ENCODE measurements at places on chromosomes 5 and 9. TPM values are rescaled to one million over a fixed set of nuclear protein-coding genes. Genes with fewer than 3 reads are reported as not detected.

DNA sequence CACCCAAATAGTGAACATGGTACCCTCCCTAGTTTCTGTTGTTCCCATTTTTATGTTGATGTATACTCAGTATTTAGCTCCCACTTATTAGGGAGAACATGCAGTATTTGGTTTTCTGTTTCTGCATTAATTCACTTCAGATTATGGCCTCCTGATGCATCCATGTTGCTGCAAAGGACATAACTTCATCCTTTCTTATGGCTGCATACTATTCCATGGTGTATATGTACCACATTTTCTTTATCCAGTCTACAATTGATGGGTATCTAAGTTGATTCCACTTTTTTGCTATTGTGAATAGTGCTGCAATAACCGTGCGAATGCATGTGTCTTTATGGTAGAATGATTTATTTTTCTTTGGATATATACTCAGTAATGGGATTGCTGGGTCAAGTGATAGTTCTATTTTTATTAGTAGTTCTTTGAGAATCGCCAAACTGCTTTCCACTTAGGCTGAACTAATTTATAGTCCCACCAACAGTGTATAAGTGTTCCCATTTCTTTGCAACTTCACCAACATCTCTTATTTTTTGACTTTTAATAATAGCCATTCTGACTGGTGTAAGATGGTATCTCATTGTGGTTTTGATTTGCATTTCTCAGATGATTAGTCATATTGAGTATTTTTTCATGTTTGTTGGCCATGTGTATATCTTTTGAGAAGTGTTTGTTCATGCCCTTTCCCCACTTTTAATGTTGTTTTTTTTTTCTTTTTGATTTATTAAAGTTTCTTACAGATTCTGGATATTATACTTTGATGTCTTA lies 79.6 kb downstream of the SMIM15 start:
- H3K27me3 ChIP-seq, result no peaks in the 10 kb centered on the region
- no peak for DNase-seq
- H3K4me3 ChIP-seq, result no peak overlapping the region
- no peaks in the 10 kb centered on the region for H3K4me1 ChIP-seq

- no peak overlapping the region for H3K4me3 ChIP-seq
- no peaks in the 10 kb centered on the region for H3K27me3 ChIP-seq
- no peak for DNase-seq
- H3K4me1 ChIP-seq, result no peaks in the 10 kb centered on the region
- H3K27ac ChIP-seq, result no peak overlapping the region
Measured at GRCh38 chr9:107540164-107540561, 50.6 kb upstream of the KLF4 start.

DNA sequence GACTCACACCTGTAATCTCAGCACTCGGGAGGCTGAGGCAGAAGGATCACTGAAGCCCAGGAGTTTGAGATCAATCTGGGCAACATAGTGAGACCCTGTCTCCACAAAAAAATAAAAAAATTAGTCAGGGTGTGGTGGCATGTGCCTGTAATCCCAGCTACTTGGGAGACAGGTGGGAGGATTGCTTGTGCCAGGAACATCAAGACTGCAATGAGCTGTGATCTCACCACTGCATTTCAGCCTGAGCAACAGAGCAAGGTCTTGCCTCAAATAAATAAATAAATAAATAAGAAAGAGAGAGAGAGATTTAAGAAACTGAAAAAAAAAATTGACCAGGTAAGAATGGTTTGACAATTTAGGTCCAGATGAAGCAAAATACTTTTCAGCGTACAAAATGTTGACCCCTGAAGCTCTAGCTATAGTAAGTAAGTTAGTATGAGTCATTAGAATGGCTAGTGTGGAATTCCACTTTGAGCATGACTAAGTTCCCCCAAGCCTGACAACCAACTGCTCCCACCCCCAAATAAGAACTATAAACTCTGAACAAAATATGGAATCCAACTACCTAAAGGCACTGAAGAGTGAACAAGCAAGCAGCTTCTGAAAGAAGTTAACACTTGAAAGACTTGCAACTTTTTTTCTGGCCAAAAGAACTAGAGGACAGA lies 217.8 kb upstream of the TLE4 start:
- no peak overlapping the region for H3K4me3 ChIP-seq
- H3K27ac ChIP-seq, result no peak overlapping the region
- no peak for DNase-seq
- no peaks in the 10 kb centered on the region for H3K36me3 ChIP-seq

DNA sequence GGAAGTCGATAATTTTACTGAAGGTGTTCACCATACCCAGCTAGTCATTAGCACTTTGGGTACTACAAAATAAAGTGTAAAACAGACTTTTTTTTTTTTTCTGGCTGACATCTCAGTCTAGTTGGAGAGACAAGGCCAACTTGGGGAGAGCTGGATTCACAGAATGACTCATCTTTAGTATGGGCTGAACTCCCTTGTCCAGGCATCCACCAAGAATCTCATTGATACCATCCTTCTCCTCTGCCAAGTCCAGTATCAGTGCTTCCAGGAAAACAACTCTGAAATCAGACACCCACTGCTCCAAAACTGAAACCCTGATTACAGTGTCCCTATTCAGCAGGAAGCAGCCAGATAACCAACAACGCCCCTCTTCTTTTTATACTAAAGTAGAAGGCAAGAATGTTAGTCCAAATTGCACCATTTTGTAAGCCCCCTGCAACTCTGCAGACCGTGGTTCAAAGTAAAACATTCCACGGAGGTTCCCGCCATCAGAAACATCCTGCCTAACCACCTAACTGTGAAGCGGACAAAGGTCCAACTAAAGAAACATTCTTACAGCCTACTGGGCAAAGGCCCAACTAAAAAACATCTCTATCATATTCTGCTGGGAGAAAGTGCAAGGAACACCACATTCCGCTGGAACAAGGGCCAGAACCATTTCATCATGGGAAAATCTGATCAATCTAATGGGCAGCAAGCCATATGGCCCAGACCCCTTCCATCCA lies 728.2 kb downstream of the BRINP1 start:
- H3K27me3 ChIP-seq, result no peaks in the 10 kb centered on the region
- no peak overlapping the region for H3K4me3 ChIP-seq
- no peak overlapping the region for H3K27ac ChIP-seq
- no peaks in the 10 kb centered on the region for H3K36me3 ChIP-seq

GRCh38 chr9:128091144-128091543 lies 23.1 kb downstream of the SLC25A25 start:
- H3K4me1 ChIP-seq, result peaks cover 24% of the 10 kb centered on the region
- no peaks in the 10 kb centered on the region for H3K36me3 ChIP-seq
- peak; percentile 61 for DNase-seq
- no peaks in the 10 kb centered on the region for H3K27me3 ChIP-seq
- H3K4me3 ChIP-seq, result no peak overlapping the region

- H3K36me3 ChIP-seq, result no peaks in the 10 kb centered on the region
- no peak overlapping the region for H3K4me3 ChIP-seq
- H3K27me3 ChIP-seq, result no peaks in the 10 kb centered on the region
- no peak for DNase-seq
- peaks cover 7% of the 10 kb centered on the region for H3K4me1 ChIP-seq
Measured at GRCh38 chr5:68021227-68021626, 194.3 kb upstream of the PIK3R1 start.

- DNase-seq, result no peak
- H3K27ac ChIP-seq, result no peak overlapping the region
- no peaks in the 10 kb centered on the region for H3K36me3 ChIP-seq
- H3K4me3 ChIP-seq, result no peak overlapping the region
Measured at GRCh38 chr5:73302797-73303147, 129.8 kb downstream of the TMEM174 start.

The ANKRD34B gene
- not detected for polyA plus RNA-seq

The IFNB1 gene
- polyA plus RNA-seq, result not detected

The FOXD4L3 gene
- not detected for polyA plus RNA-seq

Measured in hepatocyte (in vitro differentiated cells).